ENCODE measurements at places on chromosomes 1 and 21.

GRCh38 chr1:234900595-234900994 is 228.0 kb downstream of the TOMM20 start:
- DNase-seq = no peak
- no peak overlapping the region for H3K4me3 ChIP-seq
- H3K27ac ChIP-seq = no peak overlapping the region
- no peaks in the 10 kb centered on the region for H3K36me3 ChIP-seq
- H3K27me3 ChIP-seq = no peaks in the 10 kb centered on the region

- H3K4me1 ChIP-seq = peaks cover 5% of the 10 kb centered on the region
- no peak for DNase-seq
- H3K36me3 ChIP-seq = no peaks in the 10 kb centered on the region
- H3K27ac ChIP-seq = no peak overlapping the region
Observed at GRCh38 chr1:12172042-12172851, 5.5 kb downstream of the TNFRSF1B start.

DNA sequence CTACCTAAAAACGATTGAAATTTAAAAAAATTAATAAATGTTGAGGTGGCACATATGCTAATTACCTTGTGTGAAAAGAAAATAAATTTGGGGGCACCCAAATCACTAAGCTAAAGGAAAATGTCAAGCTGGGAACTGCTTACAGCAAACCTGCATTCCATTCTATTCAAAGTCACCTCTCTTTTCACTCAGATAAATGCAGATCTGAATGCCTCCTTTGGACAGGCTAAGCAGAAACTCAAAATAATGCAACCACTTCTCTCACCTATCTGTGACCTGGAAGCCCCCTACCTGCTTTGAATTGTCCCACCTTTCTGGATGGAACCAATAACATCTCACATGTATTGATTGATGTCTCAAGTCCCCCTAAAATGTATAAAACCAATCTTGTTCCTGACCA is 628.7 kb downstream of the AMY1C start:
- H3K4me3 ChIP-seq = no peak overlapping the region
- no peaks in the 10 kb centered on the region for H3K4me1 ChIP-seq
- DNase-seq = no peak
- no peak overlapping the region for H3K27ac ChIP-seq

- no peaks in the 10 kb centered on the region for H3K4me1 ChIP-seq
- H3K4me3 ChIP-seq = no peak overlapping the region
- H3K27ac ChIP-seq = no peak overlapping the region
- DNase-seq = no peak
Observed at GRCh38 chr1:218547957-218548730, 203.0 kb downstream of the TGFB2 start.

DNA sequence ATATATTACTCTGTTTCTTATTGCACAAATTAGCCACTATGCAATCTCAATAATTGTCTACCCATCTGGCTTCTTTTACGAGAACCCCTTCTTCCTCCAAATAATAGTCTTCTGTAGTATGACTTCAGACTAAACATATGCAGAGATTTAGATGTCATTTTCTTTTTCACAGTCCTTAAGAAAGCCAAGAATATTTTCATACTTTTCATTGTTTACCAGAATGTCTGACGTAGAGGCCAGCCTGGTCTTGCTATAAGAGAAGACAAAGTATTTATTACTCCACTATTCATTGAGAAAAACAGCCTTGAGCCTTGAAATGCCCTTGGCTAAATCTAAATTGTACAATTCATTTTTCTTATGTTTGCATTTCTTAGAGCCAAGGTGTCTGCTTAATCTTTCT is 714.9 kb upstream of the CXADR start:
- no peaks in the 10 kb centered on the region for H3K27me3 ChIP-seq
- no peak overlapping the region for H3K4me3 ChIP-seq
- no peaks in the 10 kb centered on the region for H3K36me3 ChIP-seq
- no peaks in the 10 kb centered on the region for H3K4me1 ChIP-seq

- no peaks in the 10 kb centered on the region for H3K27me3 ChIP-seq
- no peak overlapping the region for H3K27ac ChIP-seq
- no peaks in the 10 kb centered on the region for H3K36me3 ChIP-seq
Observed at GRCh38 chr1:94611681-94612475, 70.3 kb upstream of the F3 start.

DNA sequence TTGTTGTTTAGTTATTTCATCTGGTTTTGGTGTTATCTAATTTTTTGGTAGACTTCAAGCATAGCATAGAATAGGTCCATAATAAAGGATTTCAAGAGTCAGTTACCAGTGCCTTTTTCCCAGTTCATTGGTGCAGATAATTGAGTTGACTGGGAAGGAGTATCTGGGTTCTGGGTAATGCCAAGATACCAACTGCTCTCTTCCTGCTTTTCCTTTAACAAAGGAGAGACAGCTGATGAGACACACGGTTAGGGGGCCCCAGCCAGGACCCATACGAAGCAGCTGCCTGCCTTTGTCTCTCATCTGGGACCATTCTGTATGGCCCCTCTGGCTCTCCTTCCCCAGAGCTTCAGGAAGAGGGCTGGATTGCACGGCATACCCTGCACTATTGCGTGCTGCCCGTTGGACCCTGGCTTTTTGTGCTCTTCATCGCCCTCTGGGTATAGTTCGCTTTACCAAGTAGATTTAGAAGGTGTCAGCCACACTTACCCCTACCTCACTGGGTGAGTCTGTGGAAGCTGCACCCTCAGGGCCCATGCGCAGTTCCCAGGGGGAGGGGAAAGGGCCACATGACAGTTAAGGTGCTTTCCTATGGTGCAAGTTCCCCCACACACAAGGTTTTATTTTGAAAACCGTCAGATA is 7.0 kb downstream of the NAV1 start:
- H3K36me3 ChIP-seq = no peaks in the 10 kb centered on the region
- H3K4me1 ChIP-seq = no peaks in the 10 kb centered on the region
- H3K4me3 ChIP-seq = no peak overlapping the region
- DNase-seq = no peak
- H3K27ac ChIP-seq = no peak overlapping the region

- no peak overlapping the region for H3K27ac ChIP-seq
- no peaks in the 10 kb centered on the region for H3K4me1 ChIP-seq
- H3K36me3 ChIP-seq = no peaks in the 10 kb centered on the region
Observed at GRCh38 chr1:54979327-54979891, 1.0 kb upstream of the TMEM61 start.

DNA sequence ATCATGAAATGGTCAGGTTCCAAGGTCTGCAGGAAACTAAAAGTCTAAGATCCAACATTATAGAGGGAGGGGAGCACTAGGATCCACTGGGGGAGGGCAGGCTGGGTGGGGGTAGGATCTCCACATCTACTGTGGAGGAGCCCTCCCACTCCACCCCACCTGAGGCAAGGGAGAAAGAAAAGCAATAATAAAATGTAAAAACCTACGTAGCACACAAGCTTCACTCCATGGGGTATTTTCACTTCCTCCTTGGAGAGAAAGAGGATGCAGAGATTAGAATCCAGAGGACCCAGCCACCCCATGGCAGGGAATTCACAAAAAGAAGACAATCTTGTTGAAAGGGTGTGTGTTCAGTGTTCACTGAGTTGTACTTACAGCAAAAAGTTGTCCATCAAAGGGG is 14.4 kb downstream of the SPOCD1 start:
- no peak for DNase-seq
- H3K36me3 ChIP-seq = no peaks in the 10 kb centered on the region
- H3K27me3 ChIP-seq = no peaks in the 10 kb centered on the region
- H3K27ac ChIP-seq = no peak overlapping the region
- H3K4me3 ChIP-seq = no peak overlapping the region
- peaks cover 12% of the 10 kb centered on the region for H3K4me1 ChIP-seq

DNA sequence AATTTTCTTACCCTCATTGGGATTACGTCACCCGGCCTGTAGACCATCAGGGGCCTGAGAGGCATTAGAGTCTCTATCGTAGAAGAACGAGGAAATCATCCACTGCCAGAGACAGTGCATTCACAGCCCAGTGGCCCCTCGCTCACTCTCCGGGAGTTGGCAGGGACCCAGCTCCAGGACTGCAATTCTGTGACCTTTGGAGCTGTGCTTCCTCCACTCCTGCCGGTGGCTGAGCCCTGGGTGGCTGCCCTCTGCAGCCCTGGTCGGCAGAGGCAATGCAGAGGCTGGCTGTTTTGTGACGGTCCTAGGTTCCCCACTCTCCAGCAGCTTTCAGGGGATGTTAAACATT is 12.7 kb downstream of the SLC37A1 start:
- H3K27ac ChIP-seq = no peak overlapping the region
- peaks cover 26% of the 10 kb centered on the region for H3K4me1 ChIP-seq
- H3K27me3 ChIP-seq = no peaks in the 10 kb centered on the region

DNA sequence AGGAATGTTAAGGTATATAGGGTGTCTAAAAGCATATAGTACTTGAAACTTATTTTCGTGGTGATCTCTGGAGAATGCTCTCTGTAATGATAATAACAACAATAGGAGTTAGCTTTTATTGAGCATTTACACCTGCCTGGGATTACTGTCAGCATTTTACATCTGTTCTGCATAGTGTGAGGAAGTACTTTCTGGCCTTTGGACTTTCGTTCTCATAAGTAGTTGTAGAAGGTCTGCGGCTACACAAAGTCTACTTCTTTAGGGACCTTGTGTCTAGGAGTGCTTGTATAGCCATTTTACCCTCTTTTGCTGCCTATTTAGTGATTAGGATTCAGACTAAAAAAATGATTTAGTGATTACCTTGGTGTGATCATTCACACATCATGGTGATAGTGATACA is 103.6 kb upstream of the GPR52 start:
- H3K4me3 ChIP-seq = no peak overlapping the region
- no peaks in the 10 kb centered on the region for H3K4me1 ChIP-seq
- H3K27ac ChIP-seq = no peak overlapping the region
- H3K36me3 ChIP-seq = no peaks in the 10 kb centered on the region
- no peak for DNase-seq

DNA sequence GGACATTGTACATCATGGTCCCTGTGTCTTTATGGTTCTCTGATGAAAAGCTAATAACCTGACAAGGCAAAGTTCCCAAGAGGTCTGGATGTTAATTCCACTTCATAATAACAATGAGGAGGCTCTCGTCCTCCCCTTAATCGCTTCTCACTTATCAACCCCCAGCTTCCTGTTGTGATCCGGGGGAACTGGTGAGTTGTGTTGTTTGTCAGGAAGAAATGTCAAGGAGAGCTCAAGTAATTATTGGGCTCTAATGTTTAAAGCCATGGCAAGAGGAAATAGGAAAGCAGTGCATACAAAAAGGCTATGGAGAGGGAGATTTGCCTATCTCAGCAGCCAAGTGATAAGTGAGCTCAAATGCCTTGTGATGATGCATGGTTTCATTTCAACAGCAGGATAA is 42.8 kb upstream of the RASAL2 start:
- DNase-seq = no peak
- no peak overlapping the region for H3K4me3 ChIP-seq
- H3K27me3 ChIP-seq = peaks cover 2% of the 10 kb centered on the region
- no peak overlapping the region for H3K27ac ChIP-seq

DNA sequence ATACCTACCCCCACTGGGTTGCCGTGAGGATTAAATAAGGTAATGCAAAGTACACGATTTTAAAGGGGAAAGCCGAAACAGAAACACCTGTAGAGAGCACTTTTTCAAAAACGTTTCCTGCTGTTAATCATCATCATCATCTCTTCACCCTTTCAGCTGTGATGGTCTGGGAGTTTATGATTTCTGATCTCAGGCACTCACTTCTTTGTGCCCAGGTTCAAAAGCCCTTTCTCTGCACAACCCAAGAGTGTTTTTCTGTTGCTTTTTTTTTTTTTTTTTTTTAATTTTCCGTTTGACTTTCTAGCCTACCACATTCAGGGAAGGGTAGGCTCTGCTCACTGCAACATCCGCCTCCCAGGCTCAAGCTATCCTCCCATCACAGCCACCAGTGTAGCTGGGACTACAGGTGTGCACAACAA is 936 bp upstream of the UBXN11 start:
- no peak overlapping the region for H3K4me3 ChIP-seq
- H3K36me3 ChIP-seq = no peaks in the 10 kb centered on the region
- no peak for DNase-seq

GRCh38 chr21:46153247-46154154 is 1.9 kb downstream of the FTCD start:
- H3K27ac ChIP-seq = no peak overlapping the region
- DNase-seq = no peak
- H3K4me1 ChIP-seq = no peaks in the 10 kb centered on the region
- no peaks in the 10 kb centered on the region for H3K36me3 ChIP-seq
- no peaks in the 10 kb centered on the region for H3K27me3 ChIP-seq

DNA sequence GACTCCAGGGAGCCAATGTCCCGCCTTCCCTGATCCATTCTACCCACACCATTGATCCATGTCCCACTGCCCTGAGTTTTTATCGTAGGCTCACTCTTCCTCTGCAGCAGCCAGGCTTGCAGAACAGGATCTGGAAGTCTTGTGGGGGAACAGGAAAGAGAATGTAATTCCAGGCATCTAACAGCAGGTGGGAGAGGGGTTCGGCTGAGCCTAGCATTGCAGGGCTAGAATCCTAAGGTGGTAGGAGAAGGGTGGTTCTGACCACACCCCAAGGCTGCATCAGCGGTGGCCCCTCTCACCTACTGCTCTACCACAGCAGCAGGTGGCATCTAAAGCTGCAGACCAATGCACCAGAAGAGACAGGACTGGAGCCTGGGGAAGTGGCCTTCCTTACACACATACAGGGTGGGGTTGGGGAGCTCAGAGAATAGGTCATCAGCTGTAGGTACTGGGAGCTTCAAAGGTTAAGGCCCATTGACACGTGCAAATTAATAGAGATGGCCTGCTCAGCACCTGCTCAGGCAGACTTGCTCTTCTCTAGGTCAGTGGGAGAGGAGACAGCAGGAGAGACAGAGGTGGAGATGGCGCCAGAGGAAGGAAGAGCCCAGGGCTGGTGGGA is 20.5 kb downstream of the KNCN start:
- no peak overlapping the region for H3K27ac ChIP-seq
- H3K4me1 ChIP-seq = no peaks in the 10 kb centered on the region
- H3K27me3 ChIP-seq = peaks cover 50% of the 10 kb centered on the region
- H3K4me3 ChIP-seq = no peak overlapping the region
- DNase-seq = no peak
- H3K36me3 ChIP-seq = no peaks in the 10 kb centered on the region

DNA sequence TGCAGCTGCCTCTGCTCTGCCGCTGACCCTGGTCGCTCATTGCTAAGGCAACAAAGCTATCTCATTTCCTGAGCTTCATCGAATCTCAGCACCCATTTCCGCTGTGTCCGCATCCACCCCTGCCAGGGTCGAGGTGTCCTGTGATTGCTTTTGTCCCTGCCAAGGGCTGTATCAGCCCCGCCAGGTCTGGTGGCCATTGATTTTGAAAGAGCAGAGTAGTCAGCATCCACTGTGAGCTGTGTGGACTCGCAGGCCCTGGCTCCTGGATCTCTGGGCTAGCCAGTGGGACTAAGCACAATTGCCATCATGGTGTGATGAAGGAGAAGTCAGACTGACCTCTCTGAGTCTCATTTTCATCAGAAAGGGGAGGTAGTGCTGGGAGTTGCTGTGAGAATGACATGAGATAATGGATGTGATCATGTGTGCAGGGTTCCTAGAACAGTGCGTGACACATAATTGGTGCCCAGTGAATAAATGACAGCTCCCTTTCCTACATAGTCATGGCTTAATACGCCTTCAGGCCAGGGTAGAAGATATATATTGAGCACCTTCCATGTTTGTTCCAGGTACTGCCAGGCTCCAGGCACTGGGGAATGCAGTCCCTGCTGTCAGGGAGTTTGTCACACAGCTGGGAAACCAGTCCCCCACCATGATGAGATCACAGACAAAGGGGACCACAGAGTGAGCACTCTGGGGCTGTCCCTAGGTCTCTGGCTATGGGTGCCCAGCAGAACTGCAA is 32.1 kb downstream of the NAV1 start:
- no peak for DNase-seq
- no peaks in the 10 kb centered on the region for H3K4me1 ChIP-seq
- no peak overlapping the region for H3K4me3 ChIP-seq
- H3K36me3 ChIP-seq = no peaks in the 10 kb centered on the region
- no peak overlapping the region for H3K27ac ChIP-seq

Data from DND-41 (cell line).